GM10248 (cell line): ENCODE measurements at places on chromosomes 13 and 19.

- no peak for DNase-seq
Observed at GRCh38 chr13:73970421-73971055, 163.7 kb downstream of the KLF12 start.

- no peak for DNase-seq
Observed at GRCh38 chr13:110665491-110666254, 40.2 kb downstream of the CARS2 start.

- DNase-seq = no peak
Observed at GRCh38 chr13:97134364-97135095, 87.6 kb upstream of the MBNL2 start.

GRCh38 chr19:29539670-29540069, 13.9 kb downstream of the VSTM2B start:
- no peak for DNase-seq

DNA sequence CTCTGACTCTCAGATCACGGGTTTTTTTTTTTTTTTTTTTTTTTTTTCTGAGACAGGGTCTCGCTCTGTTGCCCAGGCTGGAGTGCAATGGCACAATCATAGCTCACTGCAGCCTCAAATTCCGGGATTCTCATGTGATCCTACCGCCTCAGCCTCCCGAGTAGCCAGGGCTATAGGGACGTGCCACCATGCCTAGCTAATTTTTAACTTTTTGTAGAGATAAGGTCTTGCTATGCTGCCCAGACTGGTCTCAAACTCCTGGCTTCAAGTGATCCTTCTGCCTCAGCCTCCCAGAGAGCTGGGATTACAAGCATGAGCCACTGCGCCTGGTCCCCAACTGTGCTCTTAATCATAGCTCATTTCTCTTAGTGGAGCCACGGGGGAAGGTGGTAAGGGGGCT, 4.6 kb upstream of the GRAMD1A start:
- no peak for DNase-seq

GRCh38 chr19:9407827-9408226, 27.5 kb downstream of the ZNF266 start:
- no peak for DNase-seq

GRCh38 chr13:38141792-38142191, 207.9 kb upstream of the UFM1 start:
- DNase-seq = no peak

- DNase-seq = no peak
Observed at GRCh38 chr13:68895696-68896095, 1211.9 kb upstream of the ATXN8OS start.

- no peak for DNase-seq
Observed at GRCh38 chr13:20772401-20773131, 1.2 kb downstream of the EEF1AKMT1 start.

- DNase-seq = no peak
Observed at GRCh38 chr13:31198519-31198918, 1.3 kb upstream of the B3GLCT start.

DNA sequence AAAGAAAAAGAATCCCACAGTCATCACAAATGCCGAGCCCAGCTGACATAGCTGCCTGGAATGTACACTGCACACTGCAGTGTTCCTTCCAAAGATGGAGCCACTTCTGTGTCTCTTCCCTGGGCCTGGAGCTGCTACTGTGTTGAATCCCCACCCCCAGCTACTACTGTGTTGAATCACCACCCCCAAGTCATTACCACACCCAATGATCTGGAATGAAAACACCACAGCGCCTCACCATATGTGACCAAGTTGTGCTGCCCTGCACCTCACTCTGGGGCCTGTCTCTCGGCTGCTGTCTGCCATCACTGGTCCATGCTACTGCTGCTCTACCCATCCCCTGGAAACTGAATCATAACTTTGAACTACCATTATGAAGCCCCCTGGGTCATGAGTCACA, 861.2 kb downstream of the UQCRFS1 start:
- DNase-seq = no peak

GRCh38 chr13:80361883-80362327, 21.0 kb upstream of the SPRY2 start:
- DNase-seq = peak; percentile 25

DNA sequence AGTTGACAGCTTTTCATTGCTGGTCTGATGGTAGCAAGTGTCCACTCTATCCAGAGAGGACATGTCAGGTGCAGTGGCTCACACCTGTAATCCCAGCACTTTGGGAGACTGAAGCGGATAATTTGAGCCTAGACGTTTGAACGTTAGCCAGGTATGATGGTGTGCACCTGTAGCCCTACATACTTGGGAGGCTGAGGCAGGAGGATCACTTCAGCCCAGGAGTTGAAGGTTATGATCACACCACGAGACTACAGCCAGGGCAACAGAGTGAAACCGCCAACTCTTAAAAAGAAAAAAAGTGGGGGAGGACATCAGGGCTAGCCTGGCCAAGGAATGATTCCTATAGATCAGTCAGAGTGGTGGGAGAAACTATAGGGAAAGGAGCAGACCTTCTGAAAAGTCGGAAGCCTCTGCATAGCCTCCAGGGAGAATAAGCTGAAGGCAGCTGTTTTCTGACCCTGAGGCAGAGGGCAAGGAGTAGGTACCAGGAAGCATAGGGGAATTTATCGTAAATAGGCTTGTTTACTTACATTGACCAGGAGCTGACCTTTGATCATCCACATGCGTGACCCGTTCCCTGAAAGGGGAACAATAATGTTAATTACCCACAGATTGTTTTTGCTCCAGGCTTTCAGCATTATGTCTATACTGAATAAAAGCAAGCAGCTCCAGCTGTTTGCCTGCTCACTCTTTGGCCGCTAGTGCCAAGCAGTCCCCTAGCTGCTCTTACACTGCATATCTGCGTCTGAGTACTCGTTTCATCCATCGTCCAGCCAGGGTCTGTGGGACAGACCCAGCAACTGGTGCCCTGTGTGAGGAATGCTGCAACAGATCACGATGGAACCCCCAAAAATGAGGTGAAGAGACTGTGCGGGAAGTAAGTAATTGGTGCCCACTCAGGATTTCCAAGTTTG, 161.6 kb downstream of the RNF17 start:
- no peak for DNase-seq

DNA sequence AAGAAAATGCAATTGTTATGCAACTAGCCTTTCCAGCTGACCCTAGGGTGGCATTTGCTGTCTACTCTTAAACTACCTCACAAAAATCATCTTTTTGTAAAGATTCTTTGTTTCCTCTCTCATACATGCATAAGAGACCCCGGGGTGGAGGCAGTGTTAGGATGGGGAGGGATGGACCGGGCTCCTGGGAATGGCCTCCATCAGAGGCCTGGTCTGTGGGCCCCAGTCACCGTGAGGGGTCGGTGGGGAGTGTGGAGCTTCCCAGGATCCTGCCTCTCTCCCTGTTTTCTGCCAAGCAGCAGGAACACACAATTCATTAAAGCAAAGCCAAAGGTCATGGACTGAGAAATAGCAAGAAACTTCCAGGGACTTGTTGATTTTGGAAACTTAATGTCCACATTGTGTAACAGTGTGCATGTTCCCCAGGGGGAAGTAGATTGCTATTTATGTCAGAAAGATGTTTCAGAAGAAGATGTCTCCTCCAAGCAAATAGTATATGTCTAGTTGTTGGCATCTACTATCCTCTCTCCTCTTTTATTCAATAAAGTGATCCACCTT, 241.4 kb downstream of the ENOX1 start:
- DNase-seq = no peak

DNA sequence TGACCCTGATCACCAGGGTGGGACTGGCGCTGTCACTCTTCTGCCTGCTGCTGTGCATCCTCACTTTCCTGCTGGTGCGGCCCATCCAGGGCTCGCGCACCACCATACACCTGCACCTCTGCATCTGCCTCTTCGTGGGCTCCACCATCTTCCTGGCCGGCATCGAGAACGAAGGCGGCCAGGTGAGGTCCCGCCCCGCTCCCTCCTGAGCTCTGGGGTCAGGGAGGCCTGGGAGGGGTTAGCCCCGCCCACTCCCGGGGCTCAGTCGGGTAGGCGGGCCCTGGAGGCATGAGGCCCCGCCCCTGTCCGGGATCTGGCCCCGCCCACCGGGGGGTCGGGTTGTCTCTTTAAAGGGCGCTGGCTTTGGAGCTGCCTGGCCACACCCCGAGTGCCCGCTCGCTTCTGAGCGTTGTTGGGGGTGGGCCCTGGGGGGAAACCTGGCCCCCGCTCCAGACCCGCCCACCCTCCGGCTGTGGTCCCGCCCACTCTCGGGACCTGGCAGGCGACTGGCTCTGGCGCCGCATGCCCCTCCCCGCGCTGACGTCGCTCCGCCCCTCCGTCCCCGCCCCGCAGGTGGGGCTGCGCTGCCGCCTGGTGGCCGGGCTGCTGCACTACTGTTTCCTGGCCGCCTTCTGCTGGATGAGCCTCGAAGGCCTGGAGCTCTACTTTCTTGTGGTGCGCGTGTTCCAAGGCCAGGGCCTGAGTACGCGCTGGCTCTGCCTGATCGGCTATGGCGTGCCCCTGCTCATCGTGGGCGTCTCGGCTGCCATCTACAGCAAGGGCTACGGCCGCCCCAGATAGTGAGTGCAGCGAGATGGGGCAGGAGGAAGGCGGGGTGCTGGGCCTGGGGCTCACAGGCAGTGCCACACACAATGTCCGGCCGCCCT, 13.1 kb downstream of the DDX39A start:
- DNase-seq = peak; percentile 98

GRCh38 chr13:46339035-46339666, 47.9 kb downstream of the RUBCNL start:
- DNase-seq = peak; percentile 44

DNA sequence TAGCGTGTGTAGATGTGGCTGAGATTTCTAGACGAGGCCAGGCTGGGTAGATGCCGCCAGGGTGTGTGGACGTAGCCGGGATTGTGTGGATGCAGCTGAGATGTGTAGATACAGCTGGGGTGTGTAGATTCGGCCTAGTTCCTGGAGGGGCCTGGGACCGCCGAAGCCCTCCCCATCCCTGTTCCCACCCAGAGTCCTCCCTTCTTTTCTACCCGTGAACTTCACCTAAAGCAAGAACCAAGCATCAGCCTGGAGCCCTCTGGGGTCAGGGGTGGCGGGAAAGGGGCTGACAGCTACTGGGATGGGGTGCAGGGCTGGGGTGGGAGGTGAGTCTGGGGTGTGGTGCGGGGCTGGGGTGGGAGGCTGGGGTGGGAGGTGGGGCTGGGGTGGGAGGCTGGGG, 768 bp downstream of the TMPRSS9 start:
- no peak for DNase-seq

DNA sequence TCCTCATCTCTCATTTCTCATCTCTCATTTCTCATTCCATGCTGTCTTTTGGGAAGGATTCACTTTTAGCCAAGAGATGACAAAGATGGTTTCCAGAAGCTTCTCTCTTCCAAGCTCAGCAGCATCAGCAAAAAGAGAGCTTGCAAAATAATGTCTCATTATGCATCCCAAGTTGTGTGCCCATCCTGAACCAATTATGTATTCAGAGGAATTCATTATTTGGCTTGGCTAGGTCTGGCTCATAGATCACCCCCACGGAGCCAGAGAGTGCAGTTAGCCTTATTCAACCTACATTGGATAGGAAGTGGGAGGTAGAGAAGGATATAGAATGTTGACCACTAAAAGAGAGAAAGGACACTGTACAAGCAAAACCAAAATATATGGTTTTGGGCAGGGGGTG, 5.4 kb upstream of the OLFM2 start:
- DNase-seq = no peak

DNA sequence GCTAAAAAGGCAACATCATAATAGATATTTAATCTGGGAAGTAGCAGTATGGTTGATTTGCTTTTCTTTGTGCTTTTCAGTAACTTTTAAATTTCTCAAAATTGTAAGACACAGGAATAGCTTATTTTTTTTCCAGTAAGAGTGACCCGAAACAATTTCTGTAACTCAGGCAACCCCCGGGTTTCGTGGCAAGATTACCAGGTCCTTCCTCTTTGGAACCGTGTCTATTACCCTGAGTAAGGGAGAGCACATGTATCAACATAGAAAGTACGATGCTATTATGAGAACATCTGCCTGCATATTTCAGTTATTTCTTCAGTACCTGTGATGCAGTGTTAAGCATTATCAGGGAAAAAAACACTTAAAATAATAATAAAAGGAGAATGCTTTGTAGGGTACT, 64.1 kb downstream of the DOCK9 start:
- DNase-seq = no peak

DNA sequence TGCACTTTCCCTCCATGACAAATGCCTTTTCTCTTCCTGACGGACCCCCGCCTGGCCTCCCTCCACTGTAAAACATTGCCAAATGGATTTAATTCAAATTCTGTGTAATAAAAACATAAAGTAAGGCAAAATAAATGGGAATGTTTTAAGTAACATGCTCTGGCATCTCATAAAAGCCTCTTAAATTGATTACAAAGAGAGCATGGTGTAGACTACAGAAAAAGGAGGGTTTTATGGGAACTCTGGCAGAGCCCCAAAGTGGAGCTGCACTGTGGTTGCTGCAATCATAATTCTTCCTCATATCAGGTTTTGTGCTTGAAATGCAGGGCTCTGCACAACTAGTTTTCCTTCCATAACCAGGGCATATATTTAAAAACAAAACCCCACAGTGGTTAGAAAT, 44.3 kb upstream of the SIAH3 start:
- no peak for DNase-seq

DNA sequence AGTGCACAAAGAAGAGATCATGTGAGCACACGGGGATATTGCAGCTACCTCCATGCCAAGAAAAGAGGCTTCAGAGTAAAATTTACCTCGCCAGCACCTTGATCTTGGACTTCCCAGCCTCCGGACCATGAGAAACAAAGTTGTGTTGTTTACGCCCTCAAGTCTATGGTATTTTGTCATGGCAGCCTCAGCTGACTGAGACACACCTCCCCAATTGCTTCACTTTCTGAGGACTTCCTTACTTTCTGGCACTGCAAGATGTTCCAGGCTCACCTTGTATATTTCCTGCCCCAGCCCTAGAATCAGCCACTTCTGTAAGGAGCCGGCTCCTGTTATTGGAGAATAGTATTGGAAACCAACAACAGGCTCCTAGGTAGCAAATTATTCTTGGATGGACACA, 6.6 kb upstream of the CEBPG start:
- no peak for DNase-seq

- peak; percentile 58 for DNase-seq
Observed at GRCh38 chr13:59734393-59734792, 429.3 kb downstream of the DIAPH3 start.

- no peak for DNase-seq
Observed at GRCh38 chr19:33039108-33039599, 25.5 kb downstream of the RHPN2 start.

GRCh38 chr13:92842145-92842544, 384.5 kb upstream of the GPC6 start:
- no peak for DNase-seq

GRCh38 chr13:84659359-84659661, 777.0 kb upstream of the SLITRK1 start:
- DNase-seq = no peak

GRCh38 chr19:17289489-17289888, 7.8 kb downstream of the ANKLE1 start:
- peak; percentile 89 for DNase-seq

GRCh38 chr13:91882918-91883317, 484.5 kb downstream of the GPC5 start:
- DNase-seq = no peak

DNA sequence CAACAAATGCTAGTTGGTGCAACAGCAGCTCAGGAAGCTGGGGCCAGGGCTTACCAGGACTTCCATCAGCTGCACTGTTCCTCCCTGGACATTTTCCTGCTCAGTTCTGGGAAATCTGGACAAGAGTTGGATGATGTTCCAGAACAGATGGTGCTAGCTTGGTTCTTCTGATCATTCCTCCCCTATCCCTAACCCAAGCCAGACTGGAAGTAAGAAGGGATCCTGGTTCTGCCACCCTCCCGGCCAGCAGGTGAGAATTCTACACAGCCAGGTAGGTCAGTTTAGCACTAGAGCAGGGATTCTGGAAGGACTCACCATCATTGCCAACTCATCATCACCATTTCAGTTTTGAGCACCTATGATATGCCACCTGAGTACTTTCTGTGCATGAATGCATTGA, 30.2 kb downstream of the CACNA1A start:
- DNase-seq = no peak

GRCh38 chr19:2759362-2759761, 19.5 kb upstream of the SLC39A3 start:
- DNase-seq = no peak
